Stimulated activated CD8-positive, alpha-beta memory T cell treated with anti-CD3 and anti-CD28 coated beads, Interleukin-2, amount 100 ng/mL, for 1 hour (primary cell): ENCODE measurements at places on chromosomes 12 and 14.

DNA sequence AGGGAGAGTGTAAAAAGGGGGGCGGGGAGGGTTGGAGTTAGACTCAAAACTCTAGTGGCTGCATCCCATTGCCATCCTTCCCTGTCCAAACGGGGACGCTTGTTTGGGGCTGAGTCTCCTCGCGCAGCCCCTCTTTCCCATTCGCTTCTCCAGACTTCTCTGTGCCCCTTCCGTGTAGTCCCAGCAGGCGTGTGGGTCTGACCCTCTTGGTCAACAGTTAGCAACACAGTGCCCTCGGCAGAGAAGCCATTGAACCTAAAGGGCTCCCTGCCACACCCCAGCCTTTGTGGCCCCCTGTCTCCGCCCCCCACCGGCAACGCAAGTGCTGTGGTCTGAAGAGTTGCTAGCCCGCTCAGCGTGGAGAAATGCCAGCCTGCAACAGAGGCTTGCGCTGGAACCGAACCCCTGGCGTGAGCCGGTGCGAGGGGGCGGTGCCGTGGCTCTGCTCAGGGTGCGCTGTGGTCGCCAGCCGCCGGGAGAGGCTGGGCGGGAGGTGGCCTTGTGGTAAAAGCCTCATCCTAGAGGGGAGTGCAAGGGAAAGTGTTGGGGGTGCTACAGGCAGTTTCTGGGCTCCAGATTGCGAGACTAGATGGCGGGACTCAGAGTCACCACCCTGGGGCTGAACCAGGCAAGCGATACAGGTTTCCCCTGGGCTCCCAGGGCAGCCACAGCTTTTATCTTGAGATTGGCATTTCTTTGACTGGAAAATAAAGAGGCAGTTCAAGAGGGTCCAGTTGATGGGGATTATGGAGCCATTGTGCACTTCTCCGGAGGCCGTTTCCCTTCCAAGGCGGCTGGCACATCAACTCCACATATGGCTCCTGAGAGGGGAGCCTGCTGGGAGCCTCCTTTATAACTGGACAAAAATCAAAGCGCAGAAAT, 2.1 kb downstream of the PLXNC1 start:
- no peak for DNase-seq

GRCh38 chr12:117854339-117855012, 114.3 kb downstream of the KSR2 start:
- DNase-seq: no peak

DNA sequence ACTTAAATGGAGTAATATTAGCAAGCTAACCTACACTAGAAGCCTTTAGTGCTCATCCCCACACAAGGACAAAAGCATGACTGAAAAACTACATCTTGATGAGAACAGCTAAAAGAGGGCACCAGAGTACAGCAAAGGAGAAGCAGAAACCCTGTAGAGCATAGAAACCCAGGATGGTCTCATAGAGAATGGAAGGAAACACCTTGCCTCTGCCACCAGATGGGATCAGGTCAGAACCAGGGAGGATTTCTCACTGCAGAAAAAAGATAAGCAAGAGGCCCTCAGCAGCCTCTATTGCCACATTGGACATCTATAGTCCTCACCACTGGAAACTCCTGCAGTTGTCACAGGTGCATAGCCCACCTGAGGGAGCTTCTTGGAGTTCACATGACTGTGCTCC, 13.6 kb upstream of the ZNF705A start:
- no peak for DNase-seq

DNA sequence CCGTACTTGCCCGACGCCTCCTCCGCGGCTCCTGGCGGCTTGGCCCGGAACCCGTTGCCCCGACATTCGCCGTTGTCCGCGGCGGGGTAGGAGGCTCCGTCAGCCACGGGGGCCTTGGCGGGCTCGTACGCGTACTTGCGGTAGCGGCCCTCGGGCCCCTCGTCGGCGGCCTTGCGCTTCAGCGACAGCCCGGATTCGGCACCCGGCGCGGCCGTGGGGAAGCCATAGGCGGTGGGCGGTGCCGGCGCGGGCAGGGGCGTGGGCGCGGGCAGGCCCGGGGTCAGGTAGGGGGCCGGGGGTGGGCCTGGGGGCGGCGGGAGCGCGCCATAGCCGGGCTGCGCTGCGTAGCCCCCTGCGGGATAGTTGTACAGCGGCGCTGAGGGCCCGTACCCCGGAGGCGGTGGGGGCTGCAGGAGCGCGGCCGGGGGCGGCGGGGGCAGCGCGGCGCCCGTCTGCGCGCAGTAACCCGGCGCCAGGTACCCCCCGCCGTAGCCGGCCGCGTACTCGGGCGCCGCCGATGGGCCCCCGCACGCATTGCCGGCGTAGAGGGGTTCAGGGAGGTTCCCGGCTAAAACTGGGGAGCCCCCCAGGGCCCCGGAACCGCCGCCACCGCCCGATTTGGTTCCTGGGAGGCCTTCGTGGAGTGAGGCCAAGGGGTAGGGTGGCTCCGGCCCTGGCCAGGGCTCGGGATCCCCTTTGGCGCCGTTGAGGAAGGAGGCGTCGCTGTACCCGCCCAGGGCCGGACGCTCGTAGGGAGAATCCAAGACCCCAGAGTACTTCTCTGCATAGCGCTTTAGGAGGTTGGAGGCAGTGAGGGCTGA, 26.9 kb downstream of the FIGNL2 start:
- peak; percentile 0 for DNase-seq

GRCh38 chr12:684416-684815, 21.2 kb upstream of the NINJ2 start:
- no peak for DNase-seq

- no peak for DNase-seq
Measured at GRCh38 chr14:90614696-90615516, 201.3 kb downstream of the TTC7B start.

DNA sequence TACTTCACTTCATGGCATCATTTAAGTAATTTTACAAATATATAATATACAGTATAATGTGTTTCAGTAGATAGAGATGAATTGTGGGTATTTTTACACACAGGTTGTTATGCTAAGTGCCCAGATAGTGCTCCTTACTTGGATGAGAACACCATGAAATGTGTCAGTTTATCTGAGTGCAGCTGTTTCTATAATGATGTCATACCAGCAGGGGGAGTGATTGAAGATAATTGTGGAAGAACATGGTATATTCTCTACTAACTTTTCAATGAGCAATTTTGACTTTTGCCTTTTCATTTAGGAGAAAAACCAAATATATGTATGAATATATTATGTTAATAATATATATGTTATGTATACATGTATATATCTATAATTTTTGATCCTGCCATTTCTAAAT, 221.6 kb downstream of the LRRK2 start:
- no peak for DNase-seq

DNA sequence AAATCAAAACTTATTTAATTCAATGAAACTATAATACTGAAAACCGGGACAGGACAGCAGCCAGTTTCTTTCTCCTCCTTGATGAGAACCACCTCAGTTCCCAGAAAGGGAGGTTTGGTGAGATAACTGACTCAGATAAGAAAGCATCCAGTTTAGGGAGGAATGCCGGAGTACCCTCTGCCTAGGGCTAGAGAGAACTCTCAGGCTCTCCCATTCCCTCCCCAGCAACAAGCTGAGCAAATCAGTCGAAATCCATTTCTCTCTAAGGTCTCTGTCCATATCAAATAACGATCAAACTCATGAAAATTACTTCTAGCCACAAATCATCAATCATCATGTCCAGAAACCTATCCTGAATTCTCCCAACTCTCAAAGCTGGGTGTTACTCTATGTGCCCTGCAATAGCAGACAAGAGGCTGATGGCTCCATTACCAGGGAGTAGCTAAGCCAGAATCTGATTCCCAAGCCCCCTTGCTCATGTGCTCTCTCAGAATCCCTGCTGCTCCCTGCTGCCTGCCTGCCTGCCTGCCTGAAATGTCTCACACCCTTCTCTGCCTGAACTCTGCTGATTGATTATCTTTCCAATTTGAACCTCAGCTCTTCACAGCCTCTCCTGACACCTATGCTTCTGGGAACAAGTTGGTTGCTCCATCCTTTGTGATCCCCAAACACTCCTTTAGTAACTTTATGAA, 49.4 kb downstream of the SLC25A47 start:
- no peak for DNase-seq

DNA sequence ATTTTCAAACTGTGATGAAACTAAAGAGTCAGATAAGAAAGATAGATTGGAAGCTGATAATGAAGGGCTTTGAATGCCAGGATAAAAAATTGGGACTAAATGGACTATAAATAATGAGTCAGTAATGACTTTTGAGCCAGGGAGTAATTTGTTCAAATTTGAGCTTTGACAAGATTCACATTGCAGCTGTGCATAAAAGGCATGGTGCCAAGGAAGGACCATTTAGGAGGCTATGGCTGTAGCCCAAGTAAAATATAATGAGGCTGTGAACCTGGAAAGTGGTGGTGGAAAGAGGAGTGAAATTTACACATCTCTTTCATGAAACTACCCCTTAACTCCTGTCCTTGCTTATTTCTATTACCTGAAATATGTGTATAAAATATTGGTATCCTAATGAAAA, 218.5 kb downstream of the SLC6A15 start:
- no peak for DNase-seq

GRCh38 chr14:85953265-85953664, 423.3 kb downstream of the FLRT2 start:
- DNase-seq: no peak

DNA sequence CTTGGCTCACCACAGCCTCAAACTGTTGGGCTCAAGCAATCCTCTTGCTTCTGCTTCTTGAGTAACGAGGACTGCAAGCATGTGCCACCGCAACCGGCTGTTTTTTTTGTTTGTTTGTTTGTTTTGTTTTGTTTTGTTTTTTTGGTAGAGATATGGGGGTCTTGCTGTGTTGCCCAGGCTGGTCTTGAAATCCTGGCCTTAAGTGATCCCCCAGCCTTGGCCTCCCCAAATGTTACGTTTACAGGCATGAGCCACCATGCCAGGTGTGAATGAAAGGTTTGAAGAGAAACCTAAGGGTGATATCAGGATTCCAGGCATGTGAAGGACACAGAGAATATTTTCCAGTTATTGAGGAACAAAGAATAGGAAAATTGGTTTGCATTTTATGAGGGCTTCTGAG, 45.0 kb downstream of the ANO6 start:
- no peak for DNase-seq

DNA sequence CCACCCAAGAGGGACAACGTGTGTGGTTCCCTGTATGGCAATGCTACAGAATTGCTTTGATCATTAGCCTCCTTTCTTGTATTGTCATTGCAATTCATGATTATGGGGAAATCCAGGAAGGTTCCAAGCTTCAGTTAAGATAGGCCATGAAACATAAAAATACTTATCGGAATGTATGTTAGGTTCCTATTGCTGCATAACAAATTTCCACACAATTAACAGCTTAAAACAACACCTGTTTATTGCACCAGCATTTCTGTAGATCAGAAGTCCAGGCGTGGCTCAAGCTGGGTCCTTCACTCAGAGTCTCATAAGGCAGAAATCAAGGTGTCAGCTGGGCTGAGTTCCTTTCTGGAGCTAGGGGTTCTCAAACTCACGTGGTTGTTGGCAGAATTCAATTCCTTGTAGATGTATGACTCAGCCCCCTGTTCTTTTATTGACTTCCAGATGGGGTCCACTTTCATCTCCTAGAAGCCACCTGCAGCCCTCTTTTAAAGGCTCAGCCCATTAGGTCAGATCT, 365.6 kb upstream of the TMPO start:
- no peak for DNase-seq

GRCh38 chr12:27334042-27334720, 1.5 kb downstream of the BMAL2 start:
- no peak for DNase-seq

DNA sequence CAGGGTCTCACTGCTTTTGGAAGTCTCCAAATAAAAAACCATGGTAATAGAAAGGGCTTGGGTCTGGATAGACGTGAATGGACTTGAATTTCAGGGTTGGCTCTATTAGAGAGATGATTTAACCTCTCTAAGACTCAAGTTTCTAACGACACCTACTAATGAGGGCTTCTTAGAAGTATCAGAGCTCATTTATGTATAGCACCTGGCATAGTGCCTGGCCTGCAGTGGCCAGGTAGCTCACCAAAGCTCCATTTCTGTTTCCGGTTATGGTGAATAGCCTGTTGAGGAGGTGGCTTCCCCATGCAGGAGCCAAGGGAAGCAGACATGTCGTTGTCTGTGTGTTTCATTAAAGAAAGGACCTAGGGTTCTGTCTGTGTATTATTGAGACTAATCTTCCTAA, 108.6 kb downstream of the ETV6 start:
- no peak for DNase-seq

DNA sequence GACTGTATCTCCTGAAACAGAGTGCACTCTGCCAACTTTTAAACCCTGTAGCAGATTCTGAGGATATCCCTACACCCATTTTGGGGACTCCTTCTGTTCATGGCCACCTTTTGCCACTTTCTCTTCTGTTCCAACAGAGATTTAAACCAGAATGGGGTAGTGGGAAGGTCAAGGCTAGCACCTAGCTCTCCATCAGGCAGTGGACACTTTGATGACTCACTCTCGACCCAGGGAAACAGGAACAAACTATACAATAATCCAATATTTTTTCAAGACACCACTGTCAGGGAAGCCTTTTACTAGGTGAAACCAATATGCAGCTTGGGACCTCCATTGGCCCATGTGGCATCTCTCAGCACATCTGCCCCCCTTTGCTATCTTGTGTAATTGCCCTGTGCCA, 103.6 kb downstream of the DAAM1 start:
- no peak for DNase-seq

- no peak for DNase-seq
Measured at GRCh38 chr14:64684091-64684490, 20.1 kb upstream of the PLEKHG3 start.

GRCh38 chr12:103947871-103948555, 17.7 kb upstream of the TDG start:
- no peak for DNase-seq

GRCh38 chr12:66620688-66621087, 58.2 kb downstream of the GRIP1 start:
- no peak for DNase-seq

DNA sequence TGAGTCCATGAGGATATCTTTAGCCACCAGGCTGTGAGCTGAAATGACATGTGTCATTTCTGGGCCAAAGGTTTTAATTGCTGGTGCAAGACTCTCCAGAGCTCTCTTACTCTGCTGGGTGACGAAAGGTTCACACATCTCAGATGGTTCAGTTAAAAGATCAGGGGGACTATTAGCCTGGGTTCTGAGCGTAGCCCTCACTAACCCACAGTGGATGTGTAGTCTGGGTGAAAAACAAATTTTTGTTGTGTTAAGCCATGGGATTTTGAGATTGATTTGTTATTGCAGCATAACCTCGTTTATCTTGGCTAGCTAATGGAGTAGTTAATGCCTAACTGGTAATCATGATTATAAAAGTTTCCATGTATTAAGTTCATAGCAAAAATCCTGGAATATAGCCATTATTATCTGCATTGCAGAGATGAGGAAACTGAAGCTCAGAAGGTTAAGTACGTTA, 251.5 kb downstream of the RMST start:
- no peak for DNase-seq

- DNase-seq: no peak
Measured at GRCh38 chr14:21091821-21092272, 6.6 kb downstream of the ZNF219 start.
